ENCODE measurements at places on chromosomes 4 and X.

DNA sequence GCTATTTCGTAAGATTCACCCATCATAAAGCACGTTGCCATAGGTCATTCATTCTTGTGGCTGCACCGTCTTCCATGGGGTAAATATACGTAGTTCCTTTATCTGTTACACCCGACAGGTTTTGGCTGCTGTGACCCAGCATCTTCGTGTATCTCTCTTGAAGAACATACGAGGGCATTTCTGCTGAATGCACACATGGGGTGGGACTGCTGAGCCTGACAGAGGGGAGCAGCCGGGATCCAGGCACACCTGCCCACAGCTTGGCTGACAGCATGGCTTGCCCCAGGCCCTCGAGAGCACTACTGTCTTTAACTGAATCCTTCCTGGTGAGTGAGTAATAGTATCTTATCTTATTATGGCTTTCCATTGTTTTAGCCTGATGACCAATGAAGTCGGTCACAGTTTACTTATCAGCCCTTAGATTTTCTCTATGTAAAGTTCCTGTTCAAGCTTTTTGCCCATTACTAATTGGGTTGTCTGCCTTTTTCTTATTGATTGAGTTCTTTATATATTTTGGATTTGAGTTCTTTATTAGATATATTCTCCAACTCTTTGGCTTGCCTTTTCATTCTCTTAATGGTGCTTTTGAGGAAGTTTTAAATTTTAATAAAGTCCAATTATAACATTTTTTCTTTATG is 45.0 kb upstream of the MXD4 start:
- no peak for DNase-seq

DNA sequence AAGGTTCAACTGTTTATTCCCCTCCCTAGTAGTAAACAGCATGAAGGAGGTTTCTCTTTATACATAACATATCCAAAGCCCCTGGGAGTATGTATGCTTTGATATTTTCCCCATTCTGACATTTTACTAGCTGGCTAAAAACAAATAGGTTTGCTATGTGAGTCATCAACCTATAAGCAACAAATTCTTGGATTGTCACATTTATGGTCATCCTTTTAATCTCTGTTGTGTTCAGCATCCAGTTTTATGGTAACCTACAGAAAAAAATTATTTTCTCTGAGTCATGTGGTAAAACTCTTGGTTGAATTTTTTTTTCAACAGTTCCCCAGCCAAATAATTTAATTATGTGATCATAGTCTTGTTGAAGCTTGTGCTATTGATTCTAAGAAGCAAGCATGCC is 734.1 kb downstream of the ADGRL3 start:
- DNase-seq = no peak

DNA sequence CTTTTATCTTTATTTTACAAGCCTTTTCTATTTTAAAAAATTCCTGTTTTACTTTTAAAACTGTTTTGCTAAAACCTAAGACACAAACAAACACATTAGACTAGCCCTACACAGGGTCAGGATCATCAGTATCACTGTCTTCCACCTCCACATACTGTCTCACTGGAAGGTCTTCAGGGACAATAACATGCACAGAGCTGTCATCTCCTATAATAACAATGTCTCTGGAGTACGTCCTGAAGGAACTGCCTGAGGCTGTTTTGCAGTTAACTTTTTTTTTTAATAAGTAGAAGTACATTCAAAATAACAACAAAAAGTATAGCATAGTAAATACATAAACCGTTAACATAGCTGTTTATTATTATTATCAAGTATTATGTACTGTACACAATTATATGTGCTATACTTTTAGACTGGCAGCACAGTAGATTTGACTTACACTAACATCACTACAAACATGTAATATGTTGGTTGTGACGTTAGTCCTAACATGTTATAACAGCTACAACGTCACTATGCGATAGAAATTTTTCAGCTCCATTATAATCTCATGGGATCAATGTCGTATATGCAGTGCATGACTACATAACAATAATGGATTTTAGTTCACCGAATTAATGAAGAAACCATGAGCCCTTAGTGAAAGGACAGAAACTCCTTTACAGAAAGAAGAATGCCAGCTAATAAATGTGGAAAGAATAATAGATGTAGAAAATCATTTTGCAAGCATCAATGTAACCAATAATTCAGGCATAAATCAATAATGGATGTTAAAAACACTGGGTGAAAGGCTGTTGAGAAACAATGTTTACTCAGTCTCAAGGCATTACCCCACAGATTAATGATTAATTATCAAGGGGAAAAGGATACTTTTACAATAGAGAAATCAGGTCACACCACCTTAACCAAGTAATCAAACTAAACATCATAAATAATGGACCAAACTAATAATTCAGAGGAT is 49.2 kb downstream of the FBXW7 start:
- DNase-seq = no peak

DNA sequence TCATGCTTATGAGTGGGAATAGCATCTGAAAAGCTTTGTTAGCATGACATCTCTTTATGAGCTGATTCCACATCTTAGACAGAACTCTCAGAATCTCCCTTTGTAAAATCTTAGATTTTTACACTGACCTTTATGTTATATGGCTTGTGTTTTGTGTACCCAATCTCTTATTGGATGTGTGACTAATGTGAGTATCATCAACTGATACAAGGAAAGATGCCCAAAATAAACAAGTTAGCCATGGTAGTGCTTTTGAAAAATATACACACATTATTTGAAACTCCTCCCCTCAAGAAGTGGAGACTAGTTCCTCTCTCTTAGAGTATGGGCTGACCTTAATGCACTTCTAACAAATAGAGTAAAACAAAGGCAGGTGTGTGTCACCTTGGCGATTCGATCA is 160.1 kb upstream of the NRK start:
- no peak for DNase-seq

DNA sequence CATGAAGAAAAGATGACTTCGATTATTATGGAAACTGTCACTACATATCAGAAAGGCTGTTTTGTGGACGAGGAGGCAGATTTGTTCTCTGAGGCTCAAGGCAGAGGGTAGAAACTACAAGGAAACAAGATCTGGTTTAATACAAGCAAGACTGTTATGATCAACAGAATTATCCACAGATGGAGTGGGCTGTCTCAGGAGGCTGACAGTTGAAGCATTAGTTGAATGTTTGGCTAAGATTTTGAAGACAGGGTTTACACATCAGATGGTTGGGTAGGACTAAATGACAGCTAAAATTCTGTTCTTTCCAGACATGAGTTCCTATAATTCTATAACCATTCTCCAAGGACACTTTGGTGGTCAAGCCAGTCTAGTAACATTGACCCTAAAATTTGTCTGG is 49.8 kb downstream of the LDOC1 start:
- DNase-seq = no peak

- no peak for DNase-seq
Observed at GRCh38 chrX:148588649-148589310, 88.4 kb downstream of the AFF2 start.

- DNase-seq = no peak
Observed at GRCh38 chr4:43277003-43277402, 384.5 kb downstream of the GRXCR1 start.

DNA sequence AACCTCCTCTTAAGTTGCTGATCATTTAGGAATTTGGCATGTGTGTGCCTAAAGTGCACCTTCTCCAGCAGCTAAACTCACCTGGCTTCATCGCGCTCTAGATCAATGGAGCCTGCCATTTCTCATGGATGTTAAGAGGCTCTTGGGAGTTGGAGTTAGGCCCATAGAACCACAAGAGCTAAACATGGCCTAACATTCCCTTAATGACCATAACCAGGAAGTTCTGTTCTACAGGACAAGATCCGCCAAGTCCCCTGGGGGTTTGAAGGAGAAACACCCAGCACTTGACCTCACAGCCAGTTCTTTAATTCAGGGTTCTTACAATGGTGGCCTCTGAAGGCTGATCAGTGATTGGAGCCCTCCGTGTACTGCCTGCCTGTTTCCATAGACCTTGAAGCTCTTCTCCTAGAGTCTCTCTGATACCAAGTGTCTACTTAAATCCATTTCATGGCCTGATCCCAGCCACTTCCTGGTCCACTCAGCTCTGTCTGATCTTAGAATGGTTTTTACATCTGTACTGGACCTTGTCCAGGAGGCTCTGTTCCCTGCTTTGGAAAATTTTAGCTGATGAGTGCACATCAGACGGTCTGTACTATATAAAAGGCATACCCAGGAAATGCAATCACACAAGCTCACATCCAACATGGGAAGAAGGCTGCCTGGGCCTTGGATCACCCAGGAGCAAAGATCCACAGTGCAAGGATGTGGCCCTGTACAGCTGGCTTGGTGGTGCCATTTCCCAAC is 45.1 kb downstream of the RPS3A start:
- no peak for DNase-seq

DNA sequence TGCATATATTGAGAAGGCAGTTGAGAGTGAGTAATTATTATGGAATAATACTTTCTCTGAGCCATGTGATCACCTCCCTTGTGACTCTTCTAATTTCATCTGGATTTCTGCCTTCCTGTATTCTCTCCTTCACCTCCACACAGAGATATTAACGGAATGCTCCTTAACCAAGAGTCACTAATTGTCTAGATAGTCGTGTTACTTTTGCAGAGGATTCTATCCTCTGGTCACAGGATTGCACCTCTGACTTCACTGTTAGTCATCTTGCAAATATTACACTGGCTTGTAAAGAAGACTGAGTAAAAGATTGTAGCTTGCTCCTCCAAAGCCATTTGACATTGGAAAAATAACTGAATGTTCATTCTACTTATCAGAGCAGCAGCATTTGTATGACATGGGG is 160.9 kb downstream of the SH2D1A start:
- no peak for DNase-seq

GRCh38 chr4:184142121-184143000 is 75.3 kb downstream of the ENPP6 start:
- no peak for DNase-seq

- no peak for DNase-seq
Observed at GRCh38 chrX:37651921-37652452, 33.6 kb upstream of the XK start.

DNA sequence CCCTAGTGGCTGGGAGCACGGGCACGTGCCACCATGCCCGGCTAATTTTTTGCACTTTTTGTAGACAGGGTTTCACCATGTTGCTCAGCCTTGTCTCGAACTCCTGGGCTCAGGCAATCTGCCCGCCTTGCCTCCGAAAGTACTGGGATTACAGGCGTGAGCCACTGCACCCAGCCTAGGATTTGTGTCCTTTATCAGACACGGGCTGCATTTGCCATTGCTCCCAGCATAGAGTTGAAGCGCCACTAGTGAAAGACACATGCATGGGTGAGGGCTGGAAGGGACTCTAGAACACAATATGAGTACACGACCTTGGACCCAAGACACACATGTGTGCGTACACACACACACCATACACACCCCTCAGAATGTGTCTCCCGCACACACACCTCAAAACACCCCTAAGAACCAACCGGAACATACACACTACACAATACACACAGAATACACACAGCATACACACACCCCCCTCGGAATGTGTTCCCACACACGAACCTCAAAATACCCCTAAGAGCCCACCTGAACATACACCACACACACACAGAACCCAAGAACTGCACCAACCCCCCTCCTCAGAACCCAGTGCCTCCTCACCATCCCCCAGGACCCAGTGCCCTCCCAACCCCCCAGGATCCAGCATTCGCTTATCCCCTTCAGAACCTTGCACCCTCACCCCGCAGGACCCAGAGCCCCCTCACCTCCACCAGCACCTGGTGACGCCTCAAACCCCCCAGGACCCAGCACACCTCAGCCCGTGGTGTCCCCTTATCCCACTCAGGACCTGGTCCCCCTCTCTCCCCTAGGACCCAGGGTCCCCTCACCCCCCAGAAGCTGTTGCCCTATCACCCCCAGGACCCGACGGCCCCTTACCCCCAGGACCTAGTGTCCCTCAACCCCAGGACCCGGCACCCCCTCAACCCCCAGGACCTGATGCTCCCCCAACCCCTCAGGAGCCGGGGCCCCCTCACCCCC is 1.0 kb downstream of the TNIP2 start:
- DNase-seq = no peak

DNA sequence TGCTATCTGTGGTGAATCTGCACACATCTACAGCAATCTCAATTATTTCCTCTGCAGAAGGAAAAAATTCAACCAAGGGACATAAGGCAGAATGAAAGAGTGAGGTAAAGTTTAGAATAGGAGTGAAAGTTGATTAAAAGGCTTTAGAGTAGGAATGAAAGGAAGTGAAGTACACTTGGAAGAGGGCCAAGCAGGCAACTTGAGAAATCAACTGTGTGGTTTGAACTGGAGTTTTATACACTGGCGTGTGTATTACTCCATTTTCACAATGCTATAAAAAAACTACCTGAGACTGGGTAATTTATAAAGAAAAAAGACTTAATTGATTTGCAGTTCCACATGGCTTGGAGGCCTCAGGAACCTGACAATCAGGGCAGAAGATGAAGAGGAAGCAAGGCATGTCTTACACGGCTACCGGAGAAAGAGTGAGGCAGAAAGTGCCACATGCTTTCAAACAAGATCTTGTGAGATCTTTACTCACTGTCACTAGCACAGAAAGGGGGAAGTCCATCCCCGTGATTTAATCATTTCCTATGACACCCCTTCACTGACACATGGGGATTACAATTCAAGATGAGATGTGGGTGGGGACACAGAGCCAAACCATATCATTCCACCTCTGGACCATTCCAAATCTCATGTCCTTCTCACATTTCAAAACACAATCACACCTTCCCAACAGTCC is 234.8 kb downstream of the IL15 start:
- no peak for DNase-seq

DNA sequence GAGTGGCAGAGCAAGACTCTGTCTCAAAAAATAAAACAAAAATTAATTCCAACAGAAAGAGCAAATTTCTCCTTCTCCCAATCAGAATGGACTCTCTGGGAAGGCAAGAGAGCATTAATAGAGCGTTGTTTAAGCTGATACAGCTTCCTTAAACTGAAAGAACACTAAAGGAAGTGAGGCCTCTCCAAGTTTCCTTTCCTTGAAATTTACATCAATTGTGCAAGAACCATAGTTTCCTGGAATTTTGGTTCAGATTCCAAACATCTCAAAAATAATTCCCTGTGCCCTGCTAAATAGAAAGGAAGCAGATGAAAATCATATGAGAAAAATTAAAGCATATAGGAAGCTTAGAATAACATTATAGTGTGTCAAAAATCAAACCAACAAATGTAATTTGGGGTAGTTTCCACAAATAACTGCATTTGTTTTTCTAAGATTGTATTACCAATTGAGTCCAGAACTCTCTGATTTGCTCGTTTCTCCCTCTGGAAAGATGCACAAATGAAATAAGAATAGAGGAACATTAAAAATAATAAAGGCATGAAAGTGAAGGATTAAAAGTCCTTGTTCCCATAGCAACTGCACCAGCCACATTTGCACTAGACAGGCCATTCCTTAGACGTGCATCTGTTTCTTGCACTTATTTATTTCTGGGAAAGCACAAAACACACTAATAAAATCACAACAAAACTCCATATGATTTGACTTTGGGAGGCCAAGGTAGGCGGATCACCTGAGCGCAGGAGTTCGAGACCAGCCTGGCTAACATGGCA is 3.7 kb upstream of the FAM241A start:
- no peak for DNase-seq

- no peak for DNase-seq
Observed at GRCh38 chrX:154441564-154441963, 2.4 kb upstream of the FAM50A start.
